Mucosa of descending colon (tissue), 3 donors: ENCODE measurements at places on chromosomes 16 and 17. TPM values are rescaled to one million over a fixed set of nuclear protein-coding genes. Genes with fewer than 3 reads are reported as not detected.
A peak's percentile ranks its signal among the peaks of the same experiment; 100 is the strongest.

The UNC45B gene
- not detected for total RNA-seq

The LRRC46 gene
- total RNA-seq, result not detected

- DNase-seq, result peak; percentile 61
Observed at GRCh38 chr17:73595479-73595878, 48.8 kb downstream of the SDK2 start.

GRCh38 chr17:36127199-36127893, 23.7 kb downstream of the CCL4 start:
- no peak for DNase-seq

DNA sequence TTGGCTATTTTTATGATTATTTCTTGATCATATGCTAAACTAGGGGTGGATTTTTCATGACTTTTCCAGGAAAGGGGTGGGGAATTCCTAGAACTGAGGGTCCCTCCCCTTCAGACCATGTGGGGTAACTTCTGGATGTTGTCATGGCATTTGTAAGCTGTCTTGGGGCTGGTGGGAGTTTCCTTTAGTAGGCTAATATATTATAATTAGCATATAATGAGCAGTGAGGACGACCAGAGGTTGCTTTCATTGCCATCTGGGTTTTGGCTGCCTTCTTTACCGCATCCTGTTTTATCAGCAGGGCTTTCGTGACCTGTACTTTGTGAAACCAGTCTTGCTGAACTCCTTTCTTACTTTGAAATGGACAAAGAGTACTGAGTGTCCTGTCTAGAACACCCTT, 40.4 kb upstream of the ABCA5 start:
- DNase-seq, result no peak
